IPS-NIHi11 (cell line): ENCODE measurements at places on chromosomes 3 and 15.

GRCh38 chr15:60340207-60340921 is 57.4 kb downstream of the ANXA2 start:
- DNase-seq, result peak; percentile 48

GRCh38 chr15:23538648-23539047 is 26.8 kb upstream of the MKRN3 start:
- DNase-seq, result no peak

DNA sequence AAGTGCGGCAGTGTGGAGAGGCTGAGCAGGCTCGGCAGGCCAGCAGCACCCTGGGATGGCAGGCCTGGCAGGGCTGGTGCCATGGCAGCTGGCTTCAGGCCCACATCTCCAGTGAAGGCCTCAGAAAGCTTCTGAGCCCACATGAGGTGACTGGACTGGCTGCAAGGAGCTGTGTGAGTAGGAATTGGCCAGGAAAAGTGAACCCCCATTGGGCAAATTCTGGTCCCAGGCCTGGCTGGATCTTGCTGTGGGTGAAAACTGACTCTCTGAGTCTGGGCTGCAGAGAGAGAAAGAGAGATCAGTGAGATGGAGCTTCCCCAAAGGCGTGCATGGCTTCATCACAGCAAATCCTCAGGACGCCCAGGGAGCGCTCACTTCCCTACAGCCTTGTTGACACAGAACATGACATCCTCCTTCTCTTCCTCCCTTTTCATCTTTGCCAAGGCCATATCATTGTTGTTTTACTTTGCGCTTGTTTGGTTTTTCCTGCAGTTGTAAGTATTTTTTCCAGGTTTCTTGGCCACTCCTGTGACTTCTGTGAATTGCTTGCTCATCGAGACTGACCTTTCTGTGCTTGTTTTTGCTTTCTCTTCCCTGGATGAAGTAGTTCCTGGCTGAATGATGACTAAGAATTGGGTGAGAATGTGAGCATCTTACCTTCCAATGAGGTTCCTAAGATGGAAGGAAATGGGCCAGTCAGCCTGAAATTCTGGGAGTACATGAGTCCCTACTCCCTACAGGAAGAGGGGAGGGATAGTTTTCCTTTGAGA is 299.1 kb downstream of the TLE3 start:
- no peak for DNase-seq

GRCh38 chr15:64774629-64775493 is 528 bp downstream of the RBPMS2 start:
- DNase-seq, result no peak

GRCh38 chr3:156293566-156293965 is 173.2 kb downstream of the KCNAB1 start:
- no peak for DNase-seq

DNA sequence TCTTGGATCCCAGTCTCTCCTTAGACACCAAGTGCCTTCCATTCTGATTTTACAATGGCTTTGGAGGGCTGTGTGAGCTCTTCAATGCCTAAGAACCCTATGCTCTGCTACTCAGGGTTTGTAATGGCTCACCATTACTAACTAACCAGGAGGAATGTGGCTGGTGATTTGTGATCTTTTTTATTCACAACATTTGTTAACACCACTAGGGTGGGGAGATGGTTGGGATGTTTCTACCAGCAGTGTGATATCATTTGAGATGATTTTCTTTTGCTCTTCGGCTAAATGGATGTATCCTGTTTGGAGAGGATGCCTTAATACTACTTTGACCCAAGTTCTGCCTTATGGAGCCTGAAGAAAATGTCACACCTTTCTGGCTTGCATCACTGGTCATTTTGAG is 226.9 kb downstream of the MFSD1 start:
- no peak for DNase-seq

GRCh38 chr3:41290306-41290705 is 91.0 kb downstream of the CTNNB1 start:
- no peak for DNase-seq

- no peak for DNase-seq
These were observed 655.5 kb downstream of the GBE1 start for GRCh38 chr3:81105789-81106488.

GRCh38 chr3:62708638-62709373 is 166.4 kb downstream of the CADPS start:
- peak; percentile 19 for DNase-seq

- DNase-seq, result no peak
These were observed 9.6 kb downstream of the NMD3 start for GRCh38 chr3:161230621-161231171.

DNA sequence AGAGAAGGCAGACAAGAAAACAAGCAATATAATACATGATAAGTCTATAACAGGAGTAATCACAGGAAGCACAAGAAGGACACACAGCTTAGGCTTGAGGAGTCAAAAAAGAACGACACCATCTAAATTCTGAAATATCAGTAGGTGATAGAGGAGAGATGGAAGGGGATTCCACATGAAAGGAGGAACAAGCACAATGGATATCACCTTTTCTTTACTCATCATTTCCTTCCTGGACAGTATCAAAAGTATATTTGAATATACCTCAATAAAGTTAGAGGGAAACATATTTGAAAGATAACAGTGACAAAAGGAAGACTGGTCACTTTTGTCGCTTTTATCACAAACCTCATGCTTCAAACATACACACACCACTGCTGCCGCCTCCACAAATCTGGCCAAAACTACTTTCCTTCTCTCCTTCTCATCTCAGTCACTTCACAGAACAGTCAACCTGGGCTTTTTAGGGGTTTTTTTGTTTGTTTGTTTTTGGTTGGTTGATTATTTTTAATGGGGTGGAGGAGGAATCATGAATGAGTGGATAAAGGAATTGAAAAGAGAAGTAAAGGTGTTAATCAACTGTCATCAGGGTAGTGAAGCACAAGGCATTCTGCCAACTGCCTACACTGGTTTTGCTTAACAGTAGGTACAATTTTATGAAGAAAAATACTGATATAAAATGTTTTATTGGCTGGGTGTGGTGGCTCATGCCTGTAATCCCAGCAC is 18.5 kb downstream of the DENND4A start:
- no peak for DNase-seq

- DNase-seq, result no peak
These were observed 80.8 kb downstream of the RFTN1 start for GRCh38 chr3:16432714-16433113.

DNA sequence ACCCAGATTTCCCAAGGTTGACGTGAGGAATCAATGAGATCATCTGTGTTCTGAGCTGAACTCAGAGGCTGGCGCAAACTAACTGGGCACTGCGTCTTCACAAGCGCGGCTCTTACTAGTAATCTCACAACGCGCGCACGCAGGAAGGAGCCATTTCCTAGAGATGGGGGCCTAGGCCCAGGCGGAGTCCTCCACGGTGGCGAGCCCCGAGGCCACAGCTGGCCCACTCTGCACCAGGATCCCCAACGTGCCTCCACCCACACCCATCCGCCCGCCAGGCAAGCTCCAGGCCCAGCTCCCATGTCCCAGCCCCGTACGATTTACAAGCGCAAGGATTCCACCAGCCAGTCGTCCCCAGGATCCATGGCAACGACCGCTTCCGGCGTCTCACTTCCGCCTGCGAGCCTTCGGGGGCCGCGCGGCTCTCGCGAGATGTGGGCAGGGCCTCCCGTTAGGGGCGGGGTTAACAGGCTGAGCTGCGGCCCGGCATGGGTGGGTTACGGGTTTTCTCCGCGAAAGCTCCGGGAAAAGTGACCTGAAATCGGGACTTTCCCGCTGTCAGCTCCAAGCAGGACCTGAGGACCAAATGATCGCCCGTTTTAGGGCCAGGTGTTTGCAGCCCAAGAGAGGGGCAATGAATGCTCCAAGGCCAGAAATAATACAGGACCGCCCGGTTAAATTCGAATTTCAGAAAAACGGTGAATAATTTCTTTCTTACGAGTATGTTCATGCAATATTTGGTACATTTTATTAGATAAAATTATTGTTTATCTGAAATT is at the start of gene WDR73:
Gene WDR73, minus strand, starts transcription at position 374 of the 779 bp plus-strand sequence. Its CDS starts 9 bp downstream, at position 365.
- DNase-seq, result peak; percentile 91
